ENCODE measurements at places on chromosomes 2 and 18. TPM values are rescaled to one million over a fixed set of nuclear protein-coding genes. Genes with fewer than 3 reads are reported as not detected.

PREB gene
- total RNA-seq = 23.2 TPM

SLC9A4 gene
- under 0.01 TPM for total RNA-seq

CDH2 gene
- 4.7 TPM for total RNA-seq

FBXO48 gene
- 0.50 TPM for total RNA-seq

C2orf80 gene
- not detected for total RNA-seq

CD226 gene
- 0.32 TPM for total RNA-seq

YWHAQ gene
- 351 TPM for total RNA-seq

C1GALT1C1L gene
- total RNA-seq = not detected

DSG3 gene
- under 0.01 TPM for total RNA-seq

IL1F10 gene
- total RNA-seq = not detected

CHRND gene
- total RNA-seq = not detected

QPCT gene
- 7.1 TPM for total RNA-seq

FASTKD1 gene
- total RNA-seq = 27.2 TPM

POTEI gene
- 0.16 TPM for total RNA-seq

UGT1A8 gene
- not detected for total RNA-seq

HMSD gene
- total RNA-seq = not detected

DNAH7 gene
- total RNA-seq = 0.06 TPM

MAP4K3 gene
- 16.4 TPM for total RNA-seq

PIGN gene
- total RNA-seq = 26.2 TPM

C2orf81 gene
- 0.13 TPM for total RNA-seq

GMPPA gene
- total RNA-seq = 27.0 TPM

CCL20 gene
- total RNA-seq = 0.49 TPM

DLGAP1 gene
- 3.7 TPM for total RNA-seq
